Mesenchymal stem cell (in vitro differentiated cells and primary cell): ENCODE measurements at places on chromosomes 5 and 9.

DNA sequence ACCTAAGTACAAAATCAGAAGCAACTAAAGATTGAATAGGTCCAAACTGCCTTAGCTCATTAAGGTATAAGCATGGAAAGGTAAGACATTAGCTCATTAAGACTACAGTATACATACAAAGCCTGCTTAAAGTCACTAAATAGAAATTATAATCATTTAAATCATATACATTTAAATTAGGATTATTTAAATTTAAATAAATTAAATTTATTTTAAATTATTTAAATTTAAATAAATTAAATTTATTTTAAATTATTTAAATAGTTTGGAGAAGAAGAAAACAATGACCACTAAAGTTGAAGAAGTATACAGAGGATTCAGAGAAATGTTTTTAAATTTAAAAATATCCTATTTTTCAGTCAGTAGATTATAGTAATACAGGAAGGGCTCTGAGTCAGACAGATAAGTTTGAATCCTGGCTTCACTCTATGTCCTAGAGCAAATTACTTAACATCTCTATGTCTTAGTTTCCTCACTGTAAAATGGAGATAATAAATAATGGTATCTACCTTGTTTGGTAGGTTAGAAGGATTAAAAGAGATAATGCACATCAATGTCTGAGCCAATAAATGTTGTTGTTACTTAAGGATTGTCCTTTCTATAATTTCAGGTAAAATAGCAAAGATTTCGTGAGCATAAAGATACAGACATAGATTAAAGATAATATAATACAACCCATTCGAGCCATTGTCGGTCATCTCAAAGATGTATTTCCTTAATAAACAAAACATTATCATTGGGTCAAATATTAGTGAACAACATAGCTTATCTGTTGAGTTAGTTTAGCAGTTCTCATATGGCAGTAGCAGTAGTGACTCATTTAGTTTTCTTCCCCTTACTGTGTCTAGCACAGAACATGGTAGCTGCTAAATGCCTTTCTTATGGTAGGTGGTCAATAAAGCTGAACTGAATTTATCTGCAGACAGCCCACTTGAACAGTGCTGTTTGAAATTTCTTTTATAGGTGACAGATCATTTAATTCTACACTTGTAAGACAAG, 100.6 kb downstream of the KIAA0825 start:
- DNase-seq: no peak

- DNase-seq: no peak
Observed at GRCh38 chr9:13580131-13580530, 300.6 kb upstream of the MPDZ start.

- DNase-seq: peak; percentile 78
Observed at GRCh38 chr9:36470643-36471290, 70.7 kb upstream of the RNF38 start.

- no peak for DNase-seq
Observed at GRCh38 chr9:98018347-98018746, 35.2 kb downstream of the ANP32B start.

DNA sequence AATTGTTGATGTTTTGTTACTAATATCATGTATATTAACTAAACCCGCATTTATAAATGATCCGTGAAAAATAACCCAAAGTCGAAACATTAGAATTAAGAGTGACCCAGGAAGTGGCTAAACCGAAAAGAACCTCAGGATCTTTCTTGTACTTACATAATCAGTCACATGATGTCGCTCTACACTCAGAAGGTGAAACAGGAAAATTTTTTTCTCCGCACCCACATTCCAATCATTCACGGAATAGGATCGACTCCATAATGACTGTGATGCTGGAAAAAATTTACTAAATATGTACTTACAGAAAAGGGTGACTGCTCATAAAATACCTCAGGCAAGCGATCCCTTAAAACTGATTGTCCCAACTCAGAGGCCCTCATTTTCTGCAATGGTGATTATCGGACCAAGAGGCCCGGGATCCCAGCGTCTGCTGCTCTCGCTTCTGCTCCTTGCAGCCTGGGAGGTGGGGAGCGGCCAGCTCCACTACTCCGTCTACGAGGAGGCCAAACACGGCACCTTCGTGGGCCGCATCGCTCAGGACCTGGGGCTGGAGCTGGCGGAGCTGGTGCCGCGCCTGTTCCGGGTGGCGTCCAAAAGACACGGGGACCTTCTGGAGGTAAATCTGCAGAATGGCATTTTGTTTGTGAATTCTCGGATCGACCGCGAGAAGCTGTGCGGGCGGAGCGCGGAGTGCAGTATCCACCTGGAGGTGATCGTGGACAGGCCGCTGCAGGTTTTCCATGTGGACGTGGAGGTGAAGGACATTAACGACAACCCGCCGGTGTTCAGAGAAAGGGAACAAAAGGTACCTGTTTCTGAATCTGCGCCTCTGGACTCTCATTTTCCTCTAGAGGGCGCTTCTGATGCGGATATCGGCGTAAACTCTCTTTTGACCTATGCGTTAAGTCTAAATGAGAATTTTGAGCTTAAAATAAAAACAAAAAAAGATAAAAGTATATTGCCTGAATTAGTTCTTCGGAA, at the start of gene PCDHA12:
Gene PCDHA12, plus strand, starts transcription at position 224 of the 981 bp plus-strand sequence. Its CDS starts 165 bp downstream, at position 389.
- peak; percentile 75 for DNase-seq

DNA sequence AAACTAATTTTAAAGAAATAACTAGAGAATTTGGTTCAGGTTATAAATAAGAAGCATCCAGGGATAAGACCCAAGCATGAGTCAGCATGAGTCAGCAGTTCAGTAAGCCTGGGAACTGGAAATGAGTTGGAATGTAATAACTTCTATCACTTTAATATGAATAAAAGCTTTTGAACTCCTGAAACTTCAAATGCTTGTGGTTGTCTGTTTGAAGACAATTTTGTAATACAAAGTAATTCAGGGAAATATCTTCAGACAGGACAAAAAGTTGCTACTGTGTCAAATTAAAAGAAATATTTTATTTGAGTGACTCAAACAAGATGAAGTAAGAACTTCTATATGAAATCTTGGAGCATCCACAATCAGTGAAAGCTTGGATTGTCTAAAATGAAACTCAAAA, 331.2 kb upstream of the DAB2 start:
- DNase-seq: peak; percentile 90

- no peak for DNase-seq
Observed at GRCh38 chr9:129177443-129177790, 644 bp downstream of the IER5L start.

DNA sequence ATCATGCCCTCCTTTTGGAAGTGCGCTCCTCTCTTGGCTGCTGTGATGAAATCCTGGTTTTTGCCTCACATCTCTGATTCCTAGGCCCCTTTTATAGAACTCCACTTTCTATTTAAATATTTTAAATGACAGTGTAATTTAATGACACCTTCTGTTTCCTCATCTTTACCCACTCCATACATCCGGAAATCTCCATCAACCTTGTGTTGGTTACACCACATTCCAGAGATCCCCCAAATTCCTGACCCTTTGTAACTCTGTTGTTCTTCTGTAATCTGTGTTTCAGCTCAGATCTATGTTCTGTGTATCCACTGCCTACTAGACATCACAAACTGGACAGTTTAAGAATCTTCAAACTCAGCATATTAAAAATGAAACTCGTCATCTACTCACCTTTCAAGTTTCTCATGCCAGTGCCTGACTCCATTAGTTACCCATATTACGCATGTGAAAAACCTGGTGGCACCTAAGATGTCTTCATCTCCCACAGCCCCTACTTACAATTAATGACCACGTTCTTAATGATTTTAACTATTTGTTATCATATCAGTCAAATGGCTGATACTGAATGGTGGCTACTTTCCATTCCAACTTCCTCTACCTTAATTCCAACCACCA, 25.1 kb downstream of the PARP8 start:
- DNase-seq: no peak

DNA sequence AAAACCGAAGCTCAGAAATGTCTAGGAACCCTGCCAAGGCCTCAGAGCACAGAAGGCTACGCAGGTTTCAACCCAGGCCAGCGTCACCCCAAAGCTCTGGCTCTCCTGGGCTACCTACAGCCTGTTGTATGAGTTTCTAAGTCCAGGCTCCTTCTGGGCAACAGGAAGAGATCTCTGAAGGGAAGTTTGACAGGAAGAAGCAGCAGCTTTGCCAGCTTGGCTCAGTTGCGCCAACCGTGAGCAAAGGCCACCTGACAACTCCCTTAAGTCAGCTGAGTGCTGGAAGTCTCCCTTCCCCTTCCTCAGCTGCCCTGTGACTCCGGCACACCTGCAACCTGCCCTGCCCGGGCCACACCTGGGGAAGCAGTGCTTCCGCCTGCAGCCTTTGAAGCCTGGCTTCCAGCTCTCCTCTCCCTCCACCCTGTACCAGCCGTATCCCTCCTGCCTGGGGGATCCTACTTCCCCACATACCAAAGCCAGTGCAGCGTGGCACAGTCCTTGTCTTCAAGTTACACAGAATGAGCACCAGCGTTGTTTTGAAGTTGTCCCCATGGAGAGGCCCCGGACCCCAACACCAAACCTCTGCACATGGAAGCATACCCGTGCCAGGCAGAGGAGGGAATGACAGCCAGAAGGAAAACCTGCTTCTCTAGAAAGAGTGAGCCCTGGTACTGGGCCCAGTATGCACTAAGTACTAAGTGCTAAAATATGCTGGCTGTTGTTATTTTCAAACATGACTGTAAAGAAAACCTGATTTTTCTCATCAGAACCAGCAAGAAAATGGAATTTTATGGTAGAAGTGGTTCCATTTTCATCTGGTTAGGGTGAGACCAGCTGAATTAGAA, 36.5 kb downstream of the SHB start:
- DNase-seq: no peak

- DNase-seq: no peak
Observed at GRCh38 chr5:140801494-140801841, 611 bp downstream of the PCDHA3 start.

- peak; percentile 22 for DNase-seq
Observed at GRCh38 chr5:129541648-129542251, 81.7 kb downstream of the ADAMTS19 start.

DNA sequence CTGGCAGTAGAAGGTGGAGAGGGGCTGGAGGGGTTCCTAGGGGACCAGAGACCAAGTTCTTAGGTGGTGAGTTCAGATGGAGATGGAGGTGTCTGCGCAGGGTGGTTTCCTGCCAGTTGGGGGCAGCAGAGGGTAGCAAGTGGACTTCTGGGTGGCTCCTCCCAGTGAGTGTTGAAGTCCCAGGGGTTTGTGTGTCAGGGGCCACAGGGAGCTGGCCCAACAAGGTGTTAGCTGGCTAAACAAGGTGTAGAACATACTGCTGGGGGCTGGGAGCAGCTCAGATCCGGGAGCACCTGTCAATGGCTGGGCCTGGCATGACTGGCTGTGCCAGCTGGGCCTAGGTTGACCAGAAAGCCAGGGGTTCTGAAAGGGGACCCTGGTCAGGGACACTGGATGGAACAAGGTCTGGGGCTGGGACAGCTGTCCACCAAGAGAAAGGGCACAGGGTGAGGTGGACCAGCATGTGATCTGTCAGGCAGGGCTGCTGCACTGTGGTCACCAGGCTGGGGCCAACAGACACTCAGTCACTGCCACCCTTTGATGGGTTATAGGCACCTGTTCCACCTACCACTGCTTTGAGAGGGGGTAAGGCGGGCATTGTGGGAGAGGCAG, 35.6 kb downstream of the DAB2IP start:
- peak; percentile 66 for DNase-seq

- DNase-seq: no peak
Observed at GRCh38 chr5:37831821-37832534, 7.9 kb downstream of the GDNF start.

- no peak for DNase-seq
Observed at GRCh38 chr5:555058-555623, 30.9 kb upstream of the SLC9A3 start.

DNA sequence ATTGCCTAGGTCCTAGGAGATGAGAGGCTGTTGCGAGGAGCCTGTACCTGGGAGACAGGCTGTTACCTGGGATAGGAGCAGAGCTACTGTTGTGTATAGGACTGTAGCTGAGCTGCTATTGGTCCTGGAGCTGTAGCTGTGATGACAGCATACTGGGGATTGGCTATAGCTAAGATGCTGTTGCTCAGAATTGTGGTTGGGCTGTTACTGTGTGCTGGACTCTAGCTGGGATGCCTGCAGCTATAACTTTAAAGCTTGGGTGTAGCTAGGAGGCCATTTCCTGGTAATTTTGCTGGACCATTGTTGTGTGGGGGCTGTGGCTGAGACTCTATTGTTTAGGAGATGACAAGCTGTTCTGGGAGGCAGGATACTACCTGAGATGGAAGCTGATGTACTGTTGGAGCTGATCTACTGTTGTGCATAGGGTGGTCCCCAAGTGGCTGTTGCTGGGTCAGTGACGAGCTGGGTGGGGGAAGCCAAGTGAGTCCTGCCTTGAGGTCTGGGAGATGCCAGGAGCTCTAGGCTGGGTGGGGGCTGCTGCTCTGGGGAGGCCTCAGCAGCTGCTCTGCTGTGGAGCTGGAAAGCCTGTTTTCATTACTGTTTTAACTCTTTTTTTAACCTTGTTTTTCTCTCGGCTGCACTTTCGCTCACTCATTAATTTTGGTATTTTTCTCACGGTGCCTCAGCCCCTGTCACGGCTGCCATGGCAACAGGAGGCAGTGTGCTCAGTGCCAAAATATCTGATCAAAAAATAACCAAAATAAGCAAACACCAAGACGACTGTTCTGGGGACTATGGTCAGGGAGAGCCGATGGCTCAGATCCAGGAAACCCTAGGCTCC, 3.0 kb upstream of the PCDH1 start:
- DNase-seq: no peak

DNA sequence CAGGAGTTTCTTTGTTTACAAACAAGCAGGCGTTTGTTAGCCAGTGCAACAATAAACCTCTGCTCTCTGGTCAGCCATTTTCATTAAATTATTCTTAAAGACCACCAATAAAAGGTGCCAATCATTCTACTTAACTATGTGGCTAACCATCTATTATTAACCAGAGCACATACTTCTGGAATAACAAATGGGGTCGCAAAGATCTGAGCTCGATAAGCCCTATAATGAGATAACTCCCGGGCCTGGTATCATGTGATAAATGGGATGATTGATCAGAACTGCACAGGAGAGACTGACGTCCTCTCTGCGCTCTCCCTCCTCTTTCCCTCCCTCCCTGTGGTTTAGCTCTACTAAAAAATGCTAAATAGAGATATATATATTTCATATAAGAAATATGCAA, 488.2 kb downstream of the NTRK2 start:
- DNase-seq: no peak

GRCh38 chr9:92522983-92523970, 12.5 kb downstream of the ECM2 start:
- no peak for DNase-seq

GRCh38 chr9:131596430-131596743, 51.1 kb downstream of the PRRT1B start:
- no peak for DNase-seq

GRCh38 chr5:173245319-173246134, 10.5 kb upstream of the NKX2-5 start:
- DNase-seq: peak; percentile 36

DNA sequence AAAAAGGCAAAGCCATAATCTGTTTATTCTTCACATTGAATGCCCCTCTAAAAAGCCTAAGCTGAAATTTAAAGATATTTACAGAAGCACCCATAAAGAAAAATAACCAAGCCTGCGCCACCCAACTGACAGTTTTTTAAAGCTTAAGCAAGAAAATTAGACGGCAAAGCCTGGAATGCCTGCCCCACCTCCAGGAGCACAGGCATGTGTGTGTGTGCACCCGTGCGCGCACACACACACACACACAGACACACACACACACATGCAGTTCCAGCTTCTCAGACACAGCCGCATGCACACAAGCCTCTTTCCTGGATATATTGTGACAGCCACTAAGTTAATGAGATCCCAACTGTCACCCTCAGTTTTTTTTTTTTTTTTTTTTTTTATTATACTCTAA, 88.2 kb downstream of the FRMD3 start:
- DNase-seq: no peak
